ENCODE measurements at places on chromosomes 3 and 15. TPM values are rescaled to one million over a fixed set of nuclear protein-coding genes. Genes with fewer than 3 reads are reported as not detected.

DNA sequence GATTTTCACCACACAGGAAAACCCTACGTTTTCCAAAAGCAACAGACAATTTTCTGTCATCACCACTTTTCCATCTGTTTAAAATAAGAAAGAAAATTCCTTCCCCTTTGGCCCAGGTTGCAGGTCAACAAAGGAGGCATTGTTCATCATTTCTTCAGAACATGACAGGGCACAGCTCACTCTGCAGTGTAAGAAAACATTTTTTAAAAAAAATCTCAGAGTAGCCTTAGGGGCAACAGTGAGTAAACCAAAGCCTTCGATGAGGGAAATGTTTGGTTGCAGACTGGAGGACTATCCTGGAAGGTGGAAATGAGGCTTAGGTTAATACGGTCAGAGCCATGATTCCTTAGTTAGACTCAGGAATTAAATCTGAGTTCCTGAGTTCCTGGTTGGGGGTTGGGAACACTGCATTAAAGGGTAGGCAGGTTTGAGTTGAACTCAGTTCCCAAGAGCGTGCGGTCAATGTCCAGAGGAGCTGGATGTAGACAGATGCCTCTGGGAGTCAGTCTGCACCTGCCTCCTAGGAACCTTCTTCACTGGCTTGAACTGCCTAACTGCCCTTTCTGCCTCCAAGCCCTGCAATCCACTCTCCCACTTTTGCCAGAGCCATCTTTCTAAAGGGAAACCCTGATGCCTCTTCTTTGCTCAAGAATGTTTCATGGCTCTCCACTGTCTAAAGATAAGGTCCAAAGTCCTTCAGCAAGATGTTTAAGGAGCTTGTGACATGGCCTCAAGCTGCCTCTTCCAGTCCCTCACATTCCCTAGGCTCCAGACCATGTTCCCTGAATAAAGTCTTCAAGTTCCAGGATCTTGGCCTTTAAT lies 3.3 kb upstream of the HES1 start:
- no peak for DNase-seq

- DNase-seq, result no peak
These were observed 108.9 kb upstream of the ZNF717 start for GRCh38 chr3:75894234-75894633.

GRCh38 chr3:123464211-123464610 lies 15.3 kb upstream of the ADCY5 start:
- no peak for DNase-seq

GRCh38 chr15:38660738-38661137 lies 96.1 kb upstream of the RASGRP1 start:
- no peak for DNase-seq

DNA sequence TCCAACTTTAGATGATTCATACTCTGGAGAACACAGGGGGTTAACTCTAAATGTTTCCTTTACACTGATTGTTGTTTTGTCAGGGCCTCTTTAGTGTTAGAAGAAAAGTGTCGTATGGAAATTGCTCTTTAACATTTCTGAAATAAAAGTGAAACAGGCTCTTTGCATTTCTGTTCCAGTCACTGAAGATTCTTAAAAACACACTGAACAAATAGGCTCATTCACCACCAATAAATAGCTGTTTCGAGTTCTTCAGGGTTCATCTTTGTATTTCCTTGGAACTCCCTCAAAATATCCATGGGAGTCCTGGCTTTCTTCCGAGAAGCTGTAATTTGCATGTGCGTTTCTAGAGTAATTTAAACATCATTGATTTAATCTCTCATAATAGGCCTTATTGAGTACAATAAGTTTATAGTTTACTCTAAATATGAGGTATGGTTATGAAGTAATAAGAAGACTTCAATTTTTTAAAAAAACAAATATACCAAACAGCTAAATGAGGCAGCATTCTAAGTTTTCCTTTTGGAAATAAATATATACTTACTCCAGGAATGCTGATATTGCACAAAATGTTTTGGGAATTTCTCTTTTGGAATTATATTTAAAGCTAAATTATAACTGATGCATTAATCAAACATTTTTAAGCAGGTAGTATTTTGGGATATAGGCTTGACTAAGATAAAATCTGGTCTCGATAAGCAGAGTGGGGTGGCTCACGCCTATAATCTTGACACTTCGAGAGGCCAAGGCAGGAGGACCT lies 327.4 kb downstream of the EPHA3 start:
- no peak for DNase-seq

GRCh38 chr3:81891055-81891895 lies 129.8 kb upstream of the GBE1 start:
- DNase-seq, result no peak

DNA sequence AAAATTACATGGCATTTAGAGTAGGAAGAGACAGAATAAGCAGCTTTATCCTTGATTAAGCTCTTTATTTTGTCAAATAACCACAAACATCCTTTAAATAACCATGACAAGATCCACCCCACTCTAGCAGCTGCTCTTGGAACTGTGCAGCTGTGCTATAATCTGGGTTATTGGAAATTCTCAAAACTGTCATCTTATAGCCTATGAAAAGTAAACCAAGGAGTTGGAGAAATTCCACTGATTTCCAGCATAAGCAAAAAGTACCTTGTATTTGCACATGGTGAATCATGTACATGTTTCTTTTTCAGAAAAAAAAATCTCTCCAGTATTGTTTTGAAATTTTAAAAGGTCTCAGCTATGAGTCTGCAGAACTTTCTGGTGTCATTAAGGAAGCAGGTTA lies 88.8 kb upstream of the ABI3BP start:
- no peak for DNase-seq

- no peak for DNase-seq
These were observed 53.2 kb upstream of the KLF13 start for GRCh38 chr15:31273258-31273941.

GRCh38 chr3:76643623-76644304 lies 396.1 kb upstream of the ROBO2 start:
- no peak for DNase-seq

DNA sequence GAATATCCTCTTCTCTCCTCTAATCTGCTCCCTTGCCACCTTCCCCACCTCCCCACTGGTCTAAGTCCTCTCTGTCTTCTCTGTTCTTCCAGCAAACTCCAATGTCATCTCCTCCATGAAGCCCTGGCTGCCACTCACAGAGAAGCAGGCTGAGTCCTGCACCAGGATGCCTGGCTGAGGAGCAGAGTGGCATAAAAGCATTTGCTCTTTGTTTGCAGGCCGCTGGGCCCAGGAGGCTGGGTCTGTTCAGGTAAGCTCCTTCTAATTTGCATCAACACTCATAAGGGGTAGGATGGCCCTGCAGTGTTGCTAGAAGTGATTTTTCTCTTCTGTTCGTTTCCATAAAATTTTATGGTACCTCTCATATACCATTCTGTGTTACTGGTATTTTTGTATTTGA lies 43.2 kb upstream of the KLHL25 start:
- DNase-seq, result no peak

GRCh38 chr3:98782824-98783500 lies 19.8 kb downstream of the ST3GAL6 start:
- no peak for DNase-seq

DNA sequence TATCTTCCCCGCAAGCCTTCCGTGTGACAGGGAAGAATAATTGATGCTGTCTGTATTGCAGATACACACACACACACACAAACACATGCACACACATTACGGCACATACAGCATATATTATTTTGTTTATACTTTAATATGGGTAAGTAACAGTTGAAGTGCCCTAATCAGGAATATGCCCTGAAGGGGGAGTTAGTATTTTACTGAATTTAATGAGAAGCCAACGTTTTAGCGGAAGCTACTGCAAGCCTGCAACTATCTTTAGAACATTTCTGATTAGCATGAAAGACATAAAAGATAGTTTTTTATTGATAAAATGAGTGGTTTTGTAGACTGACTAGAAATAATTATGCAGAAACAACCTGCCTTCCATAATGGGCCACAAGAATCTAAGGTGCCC lies 296.6 kb upstream of the SLCO3A1 start:
- no peak for DNase-seq

- DNase-seq, result no peak
These were observed 6.5 kb upstream of the TM4SF19 start for GRCh38 chr3:196344663-196345062.

GRCh38 chr3:107425033-107425432 lies 47.8 kb downstream of the CCDC54 start:
- DNase-seq, result no peak

Gene ACTC1
- not detected for total RNA-seq

Gene FRG2C
- total RNA-seq, result not detected

Gene KIF23
- total RNA-seq, result 33.8 TPM

Gene HLTF
- total RNA-seq, result 39.6 TPM

Gene HERC2
- total RNA-seq, result 11.5 TPM
